Glutamatergic neuron (in vitro differentiated cells): ENCODE measurements at places on chromosomes 2 and 18.
A peak's percentile ranks its signal among the peaks of the same experiment; 100 is the strongest.

GRCh38 chr18:78642296-78642951 lies 337.2 kb upstream of the SALL3 start:
- no peak for DNase-seq

- no peak for DNase-seq
Measured at GRCh38 chr2:160941290-160941846, 218.9 kb upstream of the TANK start.

- DNase-seq = no peak
Measured at GRCh38 chr2:25797620-25798488, 80.4 kb downstream of the ASXL2 start.

DNA sequence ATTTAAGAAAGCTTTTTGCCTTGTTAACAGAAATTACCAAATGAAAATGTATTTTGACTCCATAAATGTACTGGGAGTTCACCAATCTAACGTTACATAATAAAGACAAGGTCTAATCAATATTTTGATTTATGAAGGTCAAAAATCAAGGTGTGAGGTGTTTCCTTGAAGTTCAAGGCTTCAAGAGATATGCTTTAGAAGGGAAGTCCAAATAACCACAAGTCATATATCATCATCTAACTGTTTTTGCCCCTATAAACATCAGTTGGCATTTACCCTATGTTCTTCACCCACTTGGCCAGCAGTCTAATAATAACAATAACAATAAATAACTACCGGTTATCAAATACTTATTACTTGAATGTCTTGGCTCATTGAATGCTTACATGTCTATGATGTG lies 196.1 kb upstream of the ID2 start:
- DNase-seq = no peak

DNA sequence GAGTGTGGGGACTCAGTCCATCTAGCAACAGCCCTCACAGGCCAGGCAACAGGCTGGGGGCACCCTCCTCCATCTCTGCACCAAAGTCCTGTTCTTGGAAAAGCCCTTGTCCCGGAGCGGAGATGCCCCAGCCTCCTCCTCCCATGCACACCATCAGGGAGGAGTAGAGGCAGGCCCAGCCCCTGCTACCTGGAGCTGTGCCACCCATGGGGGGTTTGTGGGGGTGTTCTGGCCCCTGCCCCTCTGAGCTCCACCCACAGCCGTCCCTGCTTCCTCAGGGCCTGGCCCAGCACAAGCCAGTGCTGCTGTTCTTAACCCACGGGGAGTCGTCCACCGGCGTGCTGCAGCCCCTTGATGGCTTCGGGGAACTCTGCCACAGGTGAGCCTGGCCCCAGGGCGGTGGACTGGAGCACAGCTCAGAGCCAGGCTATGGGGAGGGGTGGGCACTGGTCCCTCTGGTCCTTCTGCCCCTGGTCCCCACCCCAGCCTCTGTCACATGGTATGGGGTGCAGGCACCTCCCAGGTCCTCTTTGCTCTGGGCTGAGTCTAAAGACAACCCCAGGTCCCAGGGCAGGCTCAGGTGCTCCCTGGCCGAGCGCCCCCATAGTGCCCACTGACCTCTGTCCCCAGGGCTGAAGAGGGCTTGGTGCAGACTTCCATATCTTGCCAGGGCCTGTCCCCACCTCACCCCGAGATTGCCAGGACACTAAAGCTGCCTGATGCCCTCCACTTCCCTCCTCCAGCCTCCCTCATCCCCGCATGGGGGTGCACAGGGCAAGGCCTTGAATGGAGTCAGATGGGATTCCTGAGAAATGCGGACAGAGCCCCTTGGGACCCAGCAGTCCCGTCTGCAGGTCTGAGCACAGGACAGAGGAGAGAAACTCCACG lies 2.7 kb downstream of the AGXT start:
- no peak for DNase-seq

DNA sequence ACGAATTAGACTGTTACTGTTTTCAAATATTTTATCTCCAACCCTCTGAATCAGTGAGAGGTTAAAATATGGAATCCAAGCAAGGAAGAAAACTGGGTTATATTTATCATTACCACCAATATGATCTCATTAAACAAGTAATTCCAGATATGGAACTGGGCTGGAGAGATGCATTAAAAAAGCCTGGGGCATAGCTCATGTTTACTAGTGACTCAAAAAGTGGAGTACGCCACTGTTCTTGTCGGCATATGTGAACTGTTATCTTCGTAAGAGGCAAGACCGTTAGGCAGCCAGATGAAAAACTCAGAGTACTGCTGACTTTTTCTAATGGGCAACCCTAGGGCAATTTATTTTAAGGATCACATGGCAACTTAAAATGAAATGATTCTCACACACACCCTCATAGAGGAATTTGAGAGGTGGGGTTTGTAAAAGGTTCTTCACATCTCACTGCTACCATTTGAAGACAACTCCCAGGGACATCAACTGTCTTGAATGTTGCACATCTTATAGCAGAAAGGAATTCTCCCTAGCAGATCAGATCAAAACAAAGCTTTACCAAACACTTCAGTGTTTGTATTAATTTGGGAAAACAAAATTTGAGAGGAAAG lies 105.2 kb upstream of the TFCP2L1 start:
- no peak for DNase-seq

DNA sequence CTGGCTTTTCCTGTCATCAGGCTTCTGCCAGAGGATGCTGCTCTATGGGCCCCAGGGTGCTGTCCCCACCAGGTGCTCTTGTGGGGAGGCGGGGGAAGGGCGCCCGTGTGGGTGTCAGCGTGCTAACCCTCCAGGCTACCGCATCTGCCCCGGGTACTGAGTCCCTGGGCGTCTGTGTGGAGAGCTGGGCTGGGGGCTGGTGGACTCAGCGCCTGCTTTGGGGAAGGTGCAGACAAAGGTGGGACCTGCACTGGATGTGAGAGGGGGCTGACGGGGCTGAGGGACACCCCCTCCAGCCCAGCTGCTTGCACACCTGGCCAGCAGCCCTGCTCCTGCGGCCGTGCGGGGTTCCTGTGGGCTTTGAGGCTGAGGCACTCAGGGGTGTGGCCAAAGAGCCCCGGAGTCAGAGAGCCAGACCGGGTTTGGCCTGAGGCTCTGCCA lies 120.7 kb upstream of the PXDN start:
- peak; percentile 32 for DNase-seq

- no peak for DNase-seq
Measured at GRCh38 chr2:234437642-234438304, 59.1 kb downstream of the ARL4C start.

- no peak for DNase-seq
Measured at GRCh38 chr18:21979171-21979560, 190.2 kb upstream of the GATA6 start.

GRCh38 chr18:59481436-59481835 lies 122.4 kb upstream of the LMAN1 start:
- DNase-seq = no peak

DNA sequence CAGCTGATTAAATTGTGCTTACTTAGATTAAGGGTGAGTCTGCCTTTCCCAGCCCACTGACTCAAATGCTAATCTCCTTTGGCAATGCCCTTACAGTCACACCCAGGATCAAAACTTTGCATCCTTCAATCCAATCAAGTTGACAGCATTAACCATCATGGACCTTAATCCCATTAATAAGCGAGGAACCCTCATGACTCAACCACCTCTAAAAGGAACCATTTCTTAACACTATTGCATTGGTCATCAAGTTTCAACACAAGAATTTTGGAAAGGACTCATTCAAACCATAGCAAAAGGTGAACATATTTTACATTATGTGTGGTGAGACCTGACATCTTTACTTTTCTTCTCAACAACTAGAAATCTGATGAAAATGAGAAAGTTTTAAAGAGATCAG lies 187.0 kb downstream of the OSR1 start:
- DNase-seq = no peak

- DNase-seq = no peak
Measured at GRCh38 chr18:70411876-70412435, 123.1 kb downstream of the SOCS6 start.

DNA sequence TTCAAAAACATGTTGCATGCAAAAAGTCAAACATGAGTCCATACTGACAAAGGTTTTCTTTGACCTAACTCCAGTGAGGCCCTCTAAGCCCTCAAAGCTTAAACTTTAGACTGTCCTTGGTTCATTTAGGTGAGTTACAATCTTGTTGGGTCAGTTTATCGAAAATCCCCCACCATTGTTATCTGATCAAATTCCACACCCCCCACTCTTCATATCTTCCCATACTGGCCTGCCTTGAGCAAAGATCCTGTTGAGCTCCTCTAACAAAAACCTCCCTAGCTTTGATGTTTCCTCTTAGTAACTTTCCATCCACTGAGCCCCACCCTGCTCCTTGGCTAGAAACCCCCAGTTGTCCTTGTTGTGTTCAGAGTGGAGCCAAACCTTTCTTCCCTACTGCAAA lies 193.7 kb downstream of the ARHGAP28 start:
- no peak for DNase-seq

DNA sequence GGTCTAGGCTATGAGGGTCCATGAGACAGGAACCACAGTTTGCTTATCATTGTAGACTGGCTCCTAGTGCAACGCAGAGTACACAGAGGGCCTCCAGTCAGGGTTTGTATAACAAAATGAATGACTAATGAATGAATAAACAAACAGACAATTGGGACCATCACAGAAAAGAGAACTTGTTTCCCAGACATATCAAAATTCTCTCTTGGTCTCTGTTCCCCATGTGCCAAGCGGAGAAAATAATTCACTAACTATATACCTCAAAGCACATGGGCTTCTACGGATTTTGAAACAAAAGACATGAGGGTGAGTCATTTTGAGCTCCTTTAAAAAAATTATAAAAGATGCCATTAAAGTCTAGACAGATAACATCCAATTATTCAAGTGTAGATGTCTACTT lies 28.0 kb downstream of the INO80C start:
- no peak for DNase-seq
